Dermis lymphatic vessel endothelial cell (primary cell): ENCODE measurements at places on chromosomes 6 and 20. TPM values are rescaled to one million over a fixed set of nuclear protein-coding genes. Genes with fewer than 3 reads are reported as not detected.

Gene HCK
- under 0.01 TPM in 1 of 2 replicates, not detected in the other for total RNA-seq

Gene KHDRBS2
- total RNA-seq, result not detected in 2 replicates

Gene CGA
- total RNA-seq, result 0.11 TPM in 1 of 2 replicates, not detected in the other

Gene NRN1
- 30.3 and 49.7 TPM in 2 replicates for total RNA-seq

Gene PRPH2
- total RNA-seq, result 0.69 and 0.87 TPM in 2 replicates

Gene BPIFB1
- not detected in 2 replicates for total RNA-seq

Gene AP5S1
- total RNA-seq, result 15.8 and 19.8 TPM in 2 replicates

Gene IL20RA
- 0.22 and 0.26 TPM in 2 replicates for total RNA-seq

Gene SSTR4
- not detected in 2 replicates for total RNA-seq

Gene CTCFL
- total RNA-seq, result not detected in 2 replicates

Gene PPP1R16B
- 141 and 183 TPM in 2 replicates for total RNA-seq

Gene HRH3
- not detected in 2 replicates for total RNA-seq

Gene SIRPG
- not detected in 2 replicates for total RNA-seq

Gene RHAG
- 0.09 and 0.11 TPM in 2 replicates for total RNA-seq

Gene PXDC1
- 53.1 and 88.6 TPM in 2 replicates for total RNA-seq

Gene NPEPL1
- 21.4 and 25.5 TPM in 2 replicates for total RNA-seq

Gene RSPH4A
- 0.65 and 2.6 TPM in 2 replicates for total RNA-seq

Gene NNAT
- 0.09 TPM in 1 of 2 replicates, not detected in the other for total RNA-seq

Gene TRIM40
- not detected in 2 replicates for total RNA-seq

Gene PAK5
- total RNA-seq, result not detected in 2 replicates

Gene MEI4
- total RNA-seq, result under 0.01 TPM in 1 of 2 replicates, not detected in the other

Gene COL9A1
- total RNA-seq, result not detected in 2 replicates

Gene C6orf58
- total RNA-seq, result 0.11 TPM in 1 of 2 replicates, not detected in the other

Gene DNAH8
- under 0.01 TPM in 2 replicates for total RNA-seq

Gene C6orf136
- 2.2 and 3.6 TPM in 2 replicates for total RNA-seq

Gene RTEL1
- 4.7 and 5.6 TPM in 2 replicates for total RNA-seq

Gene PKIB
- total RNA-seq, result 0.17 TPM in 1 of 2 replicates, not detected in the other

Gene POM121L2
- not detected in 2 replicates for total RNA-seq

Gene DYNLT2
- 0.86 and 1.2 TPM in 2 replicates for total RNA-seq

Gene MRAP2
- total RNA-seq, result 6.4 and 8.9 TPM in 2 replicates

Gene DCDC2
- not detected in 2 replicates for total RNA-seq

Gene DSP
- total RNA-seq, result 72.6 and 87.0 TPM in 2 replicates

Gene GGT7
- 1.8 and 2.7 TPM in 2 replicates for total RNA-seq
